T-helper 17 cell (primary cell): ENCODE measurements at places on chromosomes 1 and 21. TPM values are rescaled to one million over a fixed set of nuclear protein-coding genes. Genes with fewer than 3 reads are reported as not detected.

DNA sequence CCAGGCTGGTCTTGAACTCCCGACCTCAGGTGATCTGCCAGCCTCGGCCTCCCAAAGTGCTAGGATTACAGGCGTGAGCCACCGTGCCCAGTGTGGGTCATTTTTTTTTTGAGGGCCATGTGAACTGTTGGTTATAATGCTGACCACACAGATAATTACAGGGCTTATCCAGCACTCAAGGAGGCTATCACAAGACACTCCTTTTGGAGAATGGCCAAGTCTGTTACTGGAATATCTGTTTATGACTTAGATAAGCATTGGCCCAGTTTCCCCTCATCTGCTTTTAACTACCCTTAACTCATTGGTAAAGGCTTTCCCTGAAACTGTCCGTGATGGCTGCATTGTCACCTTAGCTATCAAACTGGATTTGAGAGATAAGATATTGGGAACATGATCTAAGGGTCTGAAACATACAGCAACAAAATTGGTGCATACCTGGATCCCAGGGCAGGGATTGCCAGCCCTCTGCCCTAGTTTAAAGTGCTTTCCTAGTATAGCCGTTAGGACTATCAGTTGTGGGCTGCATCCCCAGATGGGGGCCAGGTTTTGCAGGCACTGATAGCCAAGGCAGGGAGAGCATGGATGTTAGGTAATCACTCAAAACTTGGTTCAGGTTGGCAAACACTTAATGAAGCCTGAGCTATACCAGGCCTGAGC is 15.6 kb downstream of the SZT2 start:
- H3K36me3 ChIP-seq = peaks cover 25% of the 10 kb centered on the region
- no peak for DNase-seq

Gene F3
- total RNA-seq = 0.23 TPM

DNA sequence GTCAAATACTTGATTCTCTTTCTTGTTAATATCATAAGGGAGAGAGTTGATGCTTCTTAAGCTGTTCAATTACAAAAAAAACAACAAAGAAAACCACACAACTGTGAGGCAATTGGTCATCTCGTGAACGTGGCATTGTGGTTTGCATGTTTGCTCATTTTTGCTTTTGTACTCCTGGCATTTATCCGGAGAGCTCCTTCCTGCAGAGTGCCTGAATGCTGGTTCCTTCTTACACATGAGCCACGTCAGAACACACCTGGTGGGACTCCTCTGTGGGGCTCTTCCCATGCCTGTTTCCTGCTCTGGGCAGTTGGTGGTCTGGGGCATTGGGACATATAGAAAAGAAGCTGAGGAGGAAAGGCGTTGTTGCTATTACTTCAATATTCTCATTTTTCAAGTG is 25.7 kb downstream of the KCNK1 start:
- H3K36me3 ChIP-seq = peaks cover 3% of the 10 kb centered on the region
- DNase-seq = no peak
- H3K4me1 ChIP-seq = no peaks in the 10 kb centered on the region
- H3K4me3 ChIP-seq = no peak overlapping the region

- H3K36me3 ChIP-seq = no peaks in the 10 kb centered on the region
- H3K4me1 ChIP-seq = peaks cover 9% of the 10 kb centered on the region
- H3K27ac ChIP-seq = no peak overlapping the region
- no peaks in the 10 kb centered on the region for H3K27me3 ChIP-seq
- DNase-seq = no peak
These were observed 43.0 kb downstream of the ELAPOR1 start for GRCh38 chr1:109156916-109157385.

Gene CFAP74
- not detected for total RNA-seq

DNA sequence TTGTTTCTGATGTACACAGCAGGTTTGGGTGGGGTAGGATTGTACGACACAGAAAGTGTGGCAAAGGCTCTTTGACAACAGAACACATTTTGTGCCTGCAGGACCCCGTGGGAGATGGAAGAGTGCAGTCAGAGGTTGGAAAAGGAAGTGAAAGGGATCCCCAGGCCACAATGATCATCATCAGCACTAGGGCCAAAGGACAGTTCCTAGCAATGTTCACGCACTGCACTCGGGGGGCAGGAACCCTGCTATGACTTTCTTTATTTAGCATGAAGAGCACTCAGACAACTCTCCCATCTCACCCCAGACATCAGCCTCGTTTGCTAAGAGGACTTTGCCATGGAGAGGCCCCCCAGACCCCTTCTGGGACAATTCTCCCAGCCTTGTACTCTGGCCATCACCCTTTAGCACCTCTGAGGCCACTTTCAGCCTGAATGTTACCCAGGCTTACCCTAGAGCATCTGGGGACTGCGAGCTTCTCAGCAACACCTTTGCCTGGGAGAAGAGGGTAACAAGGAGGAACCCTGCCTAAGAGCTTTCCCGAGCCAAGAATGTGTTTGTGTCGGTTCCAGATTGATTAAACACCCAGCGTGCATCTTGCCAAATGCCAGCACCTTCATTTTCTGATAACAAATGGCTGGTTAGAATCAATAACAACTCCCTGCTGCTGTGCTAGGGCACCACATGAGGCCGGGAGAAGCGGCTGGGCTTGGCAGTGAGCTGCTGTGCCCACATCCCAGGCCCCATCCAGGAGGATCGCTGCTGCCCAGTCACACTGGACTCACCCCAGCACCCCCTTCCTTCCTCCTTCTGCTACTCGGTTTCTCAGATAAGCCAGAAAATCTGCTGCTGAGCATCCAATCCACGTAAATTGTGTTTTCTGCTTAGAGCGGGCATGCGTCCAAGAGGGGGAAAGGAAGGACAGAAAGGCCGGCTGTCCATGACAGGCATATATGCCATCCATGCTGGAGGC is 633.1 kb downstream of the AJAP1 start:
- H3K4me1 ChIP-seq = no peaks in the 10 kb centered on the region
- H3K4me3 ChIP-seq = no peak overlapping the region
- no peaks in the 10 kb centered on the region for H3K27me3 ChIP-seq
- H3K36me3 ChIP-seq = no peaks in the 10 kb centered on the region

- H3K36me3 ChIP-seq = peaks cover 11% of the 10 kb centered on the region
- DNase-seq = no peak
- H3K27ac ChIP-seq = no peak overlapping the region
These were observed 643.4 kb downstream of the SMYD3 start for GRCh38 chr1:245863566-245864184.

Gene AJAP1
- not detected for total RNA-seq
